ENCODE measurements at places on chromosomes 7 and 10.

DNA sequence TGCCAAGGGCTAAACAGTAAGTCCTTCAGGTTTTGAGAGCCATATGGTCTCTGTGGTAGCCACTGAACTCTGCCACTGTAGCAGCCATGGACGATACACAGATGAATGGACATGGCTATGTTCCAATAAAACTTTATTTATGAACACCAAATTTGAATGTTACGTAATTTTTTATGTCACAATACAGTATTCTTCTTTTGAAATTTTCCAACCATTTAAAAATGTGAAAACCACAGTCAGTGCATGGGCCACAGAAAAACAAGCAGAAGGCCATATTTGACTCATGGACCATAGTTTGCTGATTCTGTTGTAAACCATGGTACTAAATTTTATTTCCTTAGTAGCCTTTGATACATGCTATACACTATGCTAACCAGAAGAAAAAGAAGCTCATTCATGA, 361.8 kb downstream of the MAGI2 start:
- DNase-seq: no peak

GRCh38 chr7:105268511-105269392, 120.0 kb downstream of the SRPK2 start:
- no peak for DNase-seq

DNA sequence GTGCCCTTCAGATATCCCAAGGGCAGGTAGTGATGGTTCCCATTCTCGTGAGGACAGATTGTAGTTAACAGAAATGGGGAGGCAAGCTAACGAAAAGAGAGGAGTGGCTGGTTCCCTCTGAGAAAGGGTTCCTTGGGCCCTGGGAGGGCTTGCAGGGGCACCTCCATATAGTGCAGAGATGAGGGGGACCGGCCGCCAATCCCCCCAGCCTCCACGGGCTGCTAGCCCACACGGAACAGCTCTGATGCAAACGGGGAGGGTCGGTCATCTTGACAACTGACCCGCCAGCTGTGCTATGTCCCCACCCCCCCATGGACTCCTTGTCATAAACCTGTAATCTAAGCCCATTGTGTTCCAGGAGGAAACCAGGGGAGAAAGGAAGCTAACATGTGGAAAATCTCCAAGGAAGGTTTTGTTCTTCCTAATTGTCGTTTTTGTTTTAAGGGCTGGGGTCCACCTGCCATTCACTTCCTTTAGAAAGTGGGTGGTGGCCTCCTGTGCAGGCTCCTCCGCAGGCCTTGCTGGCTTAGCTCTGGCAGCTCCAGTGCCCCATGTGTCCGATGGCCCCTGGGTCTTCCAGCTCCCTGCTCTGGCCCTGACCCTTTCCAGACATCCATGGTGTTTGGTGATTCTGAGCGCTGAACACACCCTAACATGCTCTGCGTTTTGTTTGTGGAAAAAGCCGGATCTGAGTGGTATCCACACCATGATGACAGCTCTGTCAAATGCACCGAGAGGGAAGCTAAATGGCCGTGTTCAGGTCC, 15.9 kb downstream of the ADCY1 start:
- DNase-seq: no peak

DNA sequence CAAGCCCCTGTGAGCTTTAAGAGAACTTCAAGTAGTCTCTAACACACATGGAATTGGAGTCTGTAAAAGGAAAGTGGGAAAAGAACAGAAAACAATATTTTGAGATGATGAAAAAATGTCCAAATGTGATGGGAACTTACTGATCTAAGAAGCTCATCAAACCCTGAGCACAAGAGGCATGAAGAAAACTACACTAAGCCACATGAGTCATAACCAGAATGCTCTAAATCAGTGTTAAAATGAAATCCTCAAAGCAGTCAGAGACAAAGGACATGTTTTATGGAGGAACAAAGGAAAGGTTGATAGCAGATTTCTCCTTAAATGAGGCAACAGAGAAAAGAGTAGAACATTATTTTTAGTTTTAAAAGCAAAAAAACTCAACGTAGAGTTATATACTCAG, 37.2 kb downstream of the ZNF33A start:
- no peak for DNase-seq

- no peak for DNase-seq
Measured at GRCh38 chr7:15836041-15836440, 149.6 kb upstream of the MEOX2 start.

GRCh38 chr7:26642416-26642815, 222.0 kb downstream of the SKAP2 start:
- no peak for DNase-seq
